ENCODE measurements at places on chromosomes 5 and 9.

- DNase-seq, result peak; percentile 65
Measured at GRCh38 chr9:5510360-5510931, at the start of gene PDCD1LG2. TSS of gene PDCD1LG2 (plus strand) at chr9:5510531. CDS start at chr9:5522547, 12,016 bp downstream.

DNA sequence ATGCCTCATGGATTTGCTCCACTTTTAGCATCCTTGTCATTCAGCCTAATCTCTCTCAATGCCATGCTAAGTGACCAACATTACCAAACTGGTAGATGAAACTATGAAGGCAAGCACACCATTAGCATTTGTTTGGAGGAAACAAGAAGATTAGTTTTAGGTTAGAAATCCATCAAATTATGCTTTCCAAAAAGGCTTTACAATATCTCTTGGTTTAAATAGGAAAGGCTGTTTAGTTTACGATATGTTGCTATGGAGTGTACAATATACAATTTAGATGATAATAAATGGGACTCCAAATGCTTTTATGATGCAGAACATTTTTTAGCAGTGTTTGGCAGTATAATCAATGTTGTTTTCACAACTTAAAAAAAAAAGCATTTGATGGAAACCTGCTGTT, 47.8 kb upstream of the CTXN3 start:
- no peak for DNase-seq

DNA sequence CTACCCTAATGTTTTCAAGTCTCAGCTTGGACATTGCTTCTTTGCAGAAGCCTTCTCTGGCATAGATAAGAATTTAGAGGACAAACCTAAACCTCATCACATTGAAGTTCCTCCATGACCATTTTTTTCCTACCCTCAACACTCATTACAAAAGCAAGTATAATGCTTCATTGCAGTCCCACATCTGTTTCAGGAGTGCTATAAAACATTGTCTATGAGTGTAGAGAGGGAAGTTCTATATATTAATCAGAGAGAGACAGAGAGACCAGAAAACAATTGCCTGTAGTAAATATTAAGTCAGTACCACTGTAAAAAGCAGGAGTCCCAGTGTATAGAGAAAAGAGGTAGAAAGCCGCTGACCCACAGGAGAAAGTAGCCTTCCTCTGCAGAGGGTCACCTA, 149.7 kb downstream of the PRELID2 start:
- no peak for DNase-seq

- DNase-seq, result no peak
Measured at GRCh38 chr5:52859628-52860027, 71.9 kb downstream of the ITGA1 start.

- DNase-seq, result peak; percentile 19
Measured at GRCh38 chr5:130773813-130774212, 391.2 kb downstream of the HINT1 start.

- no peak for DNase-seq
Measured at GRCh38 chr9:129138144-129138462, 26.9 kb downstream of the PTPA start.

Data from suppressor macrophage (primary cell).